Cerebellum (tissue), 4 donors: ENCODE measurements at places on chromosomes 13 and 19.

GRCh38 chr13:50535050-50535449 lies 308.4 kb downstream of the DLEU7 start:
- no peak for DNase-seq

- no peak for DNase-seq
Observed at GRCh38 chr19:28351761-28352160, 861.2 kb downstream of the UQCRFS1 start.

GRCh38 chr19:12946092-12946721 lies 545 bp downstream of the RAD23A start:
- DNase-seq: no peak

DNA sequence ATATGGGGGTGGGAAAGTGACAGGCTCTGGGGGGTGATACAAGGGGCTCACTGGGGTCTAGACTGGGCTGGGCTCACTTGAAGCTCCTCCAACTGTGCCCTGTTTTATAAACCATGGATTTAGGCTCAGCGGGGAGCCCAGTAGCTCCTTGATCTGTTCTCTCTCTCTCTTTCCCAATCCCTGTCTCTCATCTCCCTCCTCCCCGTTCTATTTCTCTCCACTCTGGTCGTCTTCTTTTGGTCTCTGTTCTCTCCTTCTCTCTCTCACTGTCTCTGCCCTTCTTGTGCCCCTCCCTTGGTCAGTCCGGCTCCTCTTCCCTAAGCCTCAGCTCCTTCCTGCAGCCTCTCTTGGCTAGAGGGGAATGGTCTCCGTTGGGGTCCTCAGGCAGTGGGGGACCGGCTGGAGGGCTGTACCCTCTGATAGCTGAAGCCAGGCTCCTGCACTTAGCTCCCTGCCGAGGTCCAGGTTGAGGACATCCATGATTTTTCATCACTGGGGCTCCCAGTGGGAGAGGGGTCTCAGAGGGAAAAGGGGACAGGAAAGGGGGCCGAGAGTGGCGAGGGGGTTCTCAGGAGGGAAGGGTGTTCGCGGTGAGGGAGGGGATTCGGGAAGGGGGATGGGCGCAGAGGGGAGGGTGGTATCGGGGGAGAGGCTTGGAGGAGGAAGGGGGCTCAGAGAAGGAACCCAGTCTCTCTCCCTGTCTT lies 8.5 kb downstream of the UNC13A start:
- no peak for DNase-seq

DNA sequence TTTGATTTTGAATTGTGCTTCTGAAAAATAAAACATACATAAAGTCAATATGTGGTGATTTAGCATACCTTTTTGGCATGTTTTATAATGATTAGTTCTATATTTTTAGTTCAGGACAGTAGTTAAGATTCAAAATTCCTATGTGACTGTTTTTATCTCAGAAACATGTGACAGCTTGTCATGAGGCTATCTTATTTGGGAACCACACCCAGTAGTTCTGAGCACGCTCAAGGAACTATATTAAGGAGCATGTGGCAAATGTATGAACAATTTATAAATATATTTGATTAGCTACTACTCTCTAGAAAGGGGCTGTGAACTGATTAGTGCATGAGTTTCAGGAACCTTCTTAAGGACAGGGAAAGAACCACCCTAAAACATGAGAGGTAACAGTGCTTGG lies 38.8 kb downstream of the FGF9 start:
- no peak for DNase-seq

GRCh38 chr19:38070573-38070972 lies 153.4 kb downstream of the DPF1 start:
- no peak for DNase-seq

DNA sequence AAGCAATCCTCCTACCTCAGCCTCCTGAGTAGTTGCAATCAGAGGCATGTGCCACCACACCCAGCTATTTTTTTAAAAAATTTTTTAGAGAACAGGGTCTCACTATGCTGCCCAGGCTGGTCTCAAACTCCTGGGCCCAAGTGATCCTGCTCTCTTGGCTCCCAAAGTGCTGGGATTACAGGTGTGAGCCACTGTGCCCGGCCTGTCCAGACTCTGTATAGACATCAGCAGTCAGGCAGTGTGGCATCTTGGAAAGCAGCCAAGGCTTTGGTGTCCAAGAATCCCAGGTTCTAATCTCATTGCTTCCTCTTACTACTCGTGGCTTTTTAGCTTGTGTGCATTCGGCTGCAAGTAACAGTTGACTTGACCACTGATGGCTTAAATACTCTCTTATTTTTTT lies 43.4 kb downstream of the BICRA start:
- no peak for DNase-seq
